ENCODE measurements at places on chromosomes 5 and 9.

- no peak for DNase-seq
Measured at GRCh38 chr9:126276056-126276728, 50.4 kb upstream of the MVB12B start.

DNA sequence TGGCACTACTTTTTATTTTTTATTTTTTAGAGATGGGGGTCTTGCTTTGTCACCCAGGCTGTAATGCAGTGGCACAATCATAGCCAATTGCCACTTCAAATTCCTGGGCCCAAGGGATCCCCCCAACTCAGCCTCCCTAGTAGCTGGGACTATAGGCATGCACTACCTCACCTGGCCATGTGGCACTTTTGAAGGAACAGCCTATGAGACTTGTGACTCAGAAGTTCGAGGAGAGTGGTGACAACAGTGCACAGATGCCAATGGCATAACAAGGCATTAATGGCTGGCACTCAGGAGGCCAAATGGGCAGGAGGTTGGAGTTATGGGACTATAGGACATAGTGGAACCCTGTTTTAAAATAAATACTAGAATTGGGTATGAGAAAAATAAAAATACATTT lies 33.7 kb downstream of the ANKRD31 start:
- no peak for DNase-seq

DNA sequence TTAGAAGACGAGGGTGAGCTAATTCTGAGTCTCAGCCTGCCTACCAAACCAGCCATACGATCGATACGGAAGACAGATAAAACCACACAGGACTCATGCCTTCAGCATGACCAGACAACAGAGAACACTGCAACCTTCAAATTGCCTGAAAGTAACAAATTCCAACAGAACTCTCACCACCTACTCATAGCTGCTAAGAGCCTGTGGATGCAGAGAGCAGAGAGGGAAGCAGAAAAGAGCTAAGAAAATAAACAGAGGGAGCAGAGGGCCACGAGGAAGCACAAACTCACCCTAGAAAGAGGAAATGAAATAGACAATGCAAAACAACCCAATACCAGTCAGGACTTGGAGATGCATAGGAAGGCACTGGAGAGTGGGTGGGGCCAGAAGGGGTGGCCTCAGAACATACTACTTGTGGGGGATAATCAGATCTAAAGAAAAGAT lies 86.7 kb upstream of the TAS2R1 start:
- peak; percentile 55 for DNase-seq

GRCh38 chr5:150132740-150133139 lies 22.9 kb downstream of the PDGFRB start:
- DNase-seq = no peak

DNA sequence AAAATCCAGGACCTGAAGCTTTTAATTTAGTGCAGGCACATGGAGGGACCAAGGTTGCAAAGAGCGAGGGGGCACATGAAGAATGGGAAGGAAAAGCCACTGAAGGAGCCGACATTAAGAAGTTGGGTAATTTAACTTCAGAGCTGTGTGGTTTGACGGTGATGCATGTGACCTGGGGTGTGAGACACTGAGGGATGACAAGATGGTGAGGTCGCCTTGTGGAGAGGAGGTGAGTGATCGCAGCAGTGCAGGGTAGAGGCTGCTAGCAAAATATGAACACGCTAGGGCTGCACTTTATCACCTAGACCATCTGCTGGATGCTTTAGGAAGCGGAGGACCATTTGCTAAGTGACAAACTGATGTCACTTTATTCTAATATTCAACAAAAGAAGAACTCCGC lies 339.0 kb upstream of the KIF2A start:
- no peak for DNase-seq

DNA sequence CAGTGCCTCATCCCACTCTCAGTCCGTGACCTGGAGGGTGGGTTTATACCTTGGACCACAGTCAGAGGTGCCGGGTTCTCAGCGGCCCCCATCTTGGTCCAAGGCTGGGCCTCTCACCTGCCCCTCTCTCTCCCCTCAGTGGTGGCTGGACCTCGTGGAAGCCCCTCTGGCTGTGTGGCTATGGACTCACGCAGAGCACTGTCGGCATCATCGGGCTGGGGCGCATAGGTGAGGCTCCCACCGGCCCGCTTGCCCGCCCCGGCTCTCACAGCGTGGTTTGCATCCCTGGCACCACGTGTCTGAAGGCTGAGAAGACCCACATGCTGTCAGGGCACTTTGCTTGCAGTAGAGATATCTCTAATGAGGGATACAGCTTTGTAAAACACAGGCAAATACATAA lies 5.8 kb downstream of the GRHPR start:
- no peak for DNase-seq

- no peak for DNase-seq
Measured at GRCh38 chr9:79334711-79335110, 237.1 kb upstream of the TLE4 start.

DNA sequence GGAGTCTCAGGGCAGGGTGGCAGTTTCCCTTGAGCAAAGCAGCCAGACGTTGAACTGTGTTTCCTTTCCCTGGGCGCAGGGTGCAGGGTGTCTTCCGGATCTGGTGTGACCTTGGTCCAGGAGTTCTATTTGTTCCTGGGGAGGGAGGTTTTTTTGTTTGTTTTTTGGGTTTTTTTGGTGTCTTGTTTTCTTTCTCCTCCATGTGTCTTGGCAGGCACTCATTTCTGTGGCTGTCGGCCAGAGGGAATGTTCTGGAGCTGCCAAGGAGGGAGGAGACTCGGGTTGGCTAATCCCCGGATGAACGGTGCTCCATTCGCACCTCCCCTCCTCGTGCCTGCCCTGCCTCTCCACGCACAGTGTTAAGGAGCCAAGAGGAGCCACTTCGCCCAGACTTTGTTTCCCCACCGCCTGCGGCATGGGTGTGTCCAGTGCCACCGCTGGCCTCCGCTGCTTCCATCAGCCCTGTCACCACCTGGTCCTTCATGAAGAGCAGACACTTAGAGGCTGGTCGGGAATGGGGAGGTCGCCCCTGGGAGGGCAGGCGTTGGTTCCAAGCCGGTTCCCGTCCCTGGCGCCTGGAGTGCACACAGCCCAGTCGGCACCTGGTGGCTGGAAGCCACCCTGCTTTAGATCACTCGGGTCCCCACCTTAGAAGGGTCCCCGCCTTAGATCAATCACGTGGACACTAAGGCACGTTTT lies 3.5 kb upstream of the PHYHD1 start:
- no peak for DNase-seq

GRCh38 chr9:104921067-104921741 lies 6.8 kb downstream of the ABCA1 start:
- DNase-seq = no peak

GRCh38 chr9:14750821-14751220 lies 28.3 kb upstream of the CER1 start:
- DNase-seq = no peak

DNA sequence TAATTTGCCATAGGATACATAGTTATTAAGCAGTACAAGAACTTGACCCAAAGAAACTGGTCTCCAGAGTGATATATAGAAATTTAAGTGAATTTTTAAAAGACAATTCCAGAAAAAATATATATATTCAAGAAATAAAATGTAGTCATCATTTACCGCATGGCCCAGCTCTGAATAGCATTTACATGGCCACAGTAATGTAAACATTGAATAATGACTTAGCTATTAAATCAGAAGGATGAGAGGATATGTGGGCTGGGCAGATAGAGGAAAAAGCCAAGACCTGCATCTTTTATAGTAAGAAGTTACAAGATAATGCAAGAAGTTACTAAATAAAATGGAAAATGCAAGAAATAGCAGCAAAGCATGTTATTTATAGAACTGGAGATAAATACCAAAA lies 405.2 kb upstream of the WWC1 start:
- peak; percentile 31 for DNase-seq

DNA sequence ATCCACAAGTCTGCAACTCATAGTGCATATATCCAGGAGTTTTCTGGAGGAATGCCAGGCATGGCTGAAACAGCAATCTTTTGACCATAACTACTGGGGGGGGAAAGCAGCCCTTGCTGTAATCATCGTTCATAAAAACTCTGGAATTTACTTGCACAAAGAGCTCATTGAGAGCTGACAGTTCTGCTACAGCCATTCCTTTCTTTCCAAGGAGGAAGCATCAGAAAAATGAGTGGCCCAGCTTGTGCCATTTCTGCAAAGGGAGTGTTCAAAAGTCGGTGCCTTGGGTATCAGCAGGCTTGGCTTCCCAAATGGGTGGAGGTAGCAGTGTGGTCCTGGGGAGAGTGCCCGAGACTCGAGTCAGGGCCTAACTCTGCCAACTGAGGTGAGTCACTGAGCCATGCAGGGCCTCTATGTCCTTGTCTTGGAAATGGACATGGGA lies 101.5 kb downstream of the GCNT1 start:
- DNase-seq = peak; percentile 47

- no peak for DNase-seq
Measured at GRCh38 chr9:23887781-23888180, 61.7 kb upstream of the ELAVL2 start.

GRCh38 chr9:127396808-127397645 lies at the start of gene SLC2A8:
Gene SLC2A8, plus strand, starts transcription at chr9:127397169. Its CDS starts 62 bp downstream, at chr9:127397231.
- DNase-seq = peak; percentile 90

- peak; percentile 21 for DNase-seq
Measured at GRCh38 chr9:74783408-74783807, 104.3 kb downstream of the TRPM6 start.

- DNase-seq = no peak
Measured at GRCh38 chr5:374631-375335, 53.3 kb downstream of the AHRR start.

GRCh38 chr9:123360161-123361085 lies 4.4 kb downstream of the CRB2 start:
- no peak for DNase-seq

GRCh38 chr9:134225816-134226215 lies 61.5 kb upstream of the RNU6ATAC start:
- no peak for DNase-seq

DNA sequence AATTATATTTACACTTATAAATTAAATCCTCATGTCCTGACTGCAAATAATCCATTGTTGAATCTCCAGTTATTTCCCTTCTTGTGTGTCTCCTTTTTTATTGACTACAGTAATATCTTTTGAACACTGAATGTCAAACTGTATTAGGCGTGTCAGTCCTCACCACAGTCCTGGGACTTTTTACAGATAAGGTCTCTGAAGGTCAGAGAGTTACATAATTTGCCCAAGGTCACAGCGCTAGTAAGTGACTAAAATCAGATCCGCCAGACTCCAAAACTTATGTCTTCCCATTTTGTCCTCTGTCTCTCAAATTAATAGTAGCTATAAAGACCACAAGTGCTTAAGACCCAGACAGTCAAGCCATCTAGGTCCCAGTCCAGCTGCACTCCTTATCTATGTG lies 274.3 kb downstream of the NR3C1 start:
- DNase-seq = no peak

- no peak for DNase-seq
Measured at GRCh38 chr5:127757576-127757975, 54.4 kb downstream of the CCDC192 start.

DNA sequence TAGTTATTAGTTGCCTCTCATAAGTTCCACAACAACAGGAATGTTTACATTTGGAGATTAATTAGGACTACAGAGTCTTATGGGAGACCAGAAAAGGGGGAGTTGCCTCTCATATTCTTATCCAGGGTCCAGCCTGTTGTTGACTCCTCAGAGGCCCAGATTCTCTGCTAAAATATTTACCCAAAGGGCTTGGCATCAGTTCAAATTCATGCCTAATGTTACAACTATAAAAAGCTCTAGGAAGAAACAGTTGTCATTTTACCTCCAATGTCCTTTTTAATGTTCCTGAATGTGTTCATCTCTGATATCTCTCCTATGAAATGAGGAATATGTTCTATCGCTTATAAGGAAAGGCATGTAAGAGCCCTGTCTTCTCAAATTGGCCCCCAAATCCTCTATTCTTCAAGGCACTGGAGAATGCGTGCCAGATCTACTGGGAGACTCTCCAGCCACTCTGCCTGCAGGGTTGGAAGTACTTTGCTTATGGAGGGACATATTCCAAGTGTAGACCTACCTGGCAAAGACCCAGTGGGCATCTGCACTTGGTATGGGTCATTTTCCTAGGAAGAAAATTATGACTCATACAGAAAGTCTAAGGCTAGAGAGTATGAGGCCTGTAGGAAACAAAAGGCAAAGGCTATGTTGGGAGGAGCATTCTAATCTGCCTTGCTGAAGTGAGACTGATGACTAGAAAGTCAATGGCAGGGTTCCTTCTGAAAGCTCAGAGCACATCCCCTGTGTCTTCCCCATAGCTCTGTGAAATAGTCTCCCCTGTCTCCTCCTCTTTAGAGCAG lies 192.6 kb downstream of the ESM1 start:
- no peak for DNase-seq
